CD4-positive, alpha-beta memory T cell (primary cell): ENCODE measurements at places on chromosomes 2 and 18.

DNA sequence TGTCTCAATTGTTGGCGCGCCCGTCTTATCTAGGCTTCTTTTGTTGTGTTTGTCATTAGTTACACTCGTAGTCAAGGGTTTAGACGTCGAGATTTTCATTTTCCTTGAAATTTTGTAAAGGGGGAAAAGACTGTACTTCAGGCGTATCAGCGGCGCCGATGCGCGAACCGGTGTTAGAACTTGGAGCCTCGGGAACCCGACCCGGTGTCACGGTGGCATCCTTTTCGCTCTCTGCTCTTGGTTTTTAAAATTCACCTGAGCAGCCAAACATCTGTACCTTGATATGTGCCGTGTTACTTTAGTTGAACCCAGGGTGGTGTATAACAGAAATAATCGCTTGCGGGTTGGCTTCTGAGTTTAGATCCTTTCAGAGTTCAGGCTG lies 643 bp downstream of the RMC1 start:
- no peaks in the 10 kb centered on the region for H3K27me3 ChIP-seq
- peak overlapping the region; percentile 85 for H3K4me3 ChIP-seq
- peaks cover 12% of the 10 kb centered on the region for H3K36me3 ChIP-seq
- peaks cover 44% of the 10 kb centered on the region for H3K4me1 ChIP-seq

DNA sequence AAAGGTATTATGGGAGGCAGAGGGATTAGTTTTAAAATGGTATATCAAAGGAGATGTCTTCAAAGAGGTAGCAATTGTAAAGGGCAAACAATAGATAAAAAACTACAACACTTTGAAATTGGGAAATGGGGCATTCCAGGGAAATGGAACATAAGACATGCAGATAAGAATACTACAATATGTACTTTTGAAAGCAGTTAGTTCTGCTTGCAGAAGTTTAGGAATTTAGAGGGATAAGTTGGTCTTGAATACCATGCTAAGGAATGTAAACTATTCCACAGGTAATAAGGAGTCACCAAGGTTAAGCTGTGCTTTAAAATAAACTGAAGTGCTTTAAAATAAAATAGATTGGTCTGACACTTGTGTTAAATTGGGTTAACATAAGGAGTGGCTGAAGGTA lies 571.7 kb upstream of the ACVR2A start:
- H3K4me3 ChIP-seq, result no peak overlapping the region
- no peaks in the 10 kb centered on the region for H3K27me3 ChIP-seq
- no peak overlapping the region for H3K27ac ChIP-seq
- no peaks in the 10 kb centered on the region for H3K36me3 ChIP-seq
- H3K4me1 ChIP-seq, result no peaks in the 10 kb centered on the region

- no peak for DNase-seq
- H3K27me3 ChIP-seq, result no peaks in the 10 kb centered on the region
- no peak overlapping the region for H3K4me3 ChIP-seq
- no peaks in the 10 kb centered on the region for H3K4me1 ChIP-seq
- no peaks in the 10 kb centered on the region for H3K36me3 ChIP-seq
These were observed 10.3 kb upstream of the CIB4 start for GRCh38 chr2:26651470-26651771.

DNA sequence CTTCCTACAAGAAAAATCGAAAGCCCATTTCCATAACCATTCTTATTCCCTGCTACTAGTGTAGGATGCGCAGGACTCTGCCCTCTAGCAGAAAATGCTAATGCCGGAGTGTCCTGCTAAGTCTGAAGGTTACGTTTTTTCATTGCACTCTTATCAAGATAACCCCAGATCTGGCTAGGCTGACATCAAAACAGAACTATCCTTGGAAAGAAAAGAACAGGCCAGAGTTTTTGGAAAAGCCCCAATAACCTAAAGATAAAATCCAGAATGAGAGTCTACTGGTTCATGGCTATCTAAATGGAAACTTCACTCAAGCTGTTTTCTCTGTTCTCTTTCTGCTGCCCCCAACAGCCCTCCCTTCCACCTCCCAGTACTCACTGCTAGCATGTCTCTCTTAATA lies 913 bp downstream of the RNF152 start:
- no peak overlapping the region for H3K4me3 ChIP-seq
- peaks cover 11% of the 10 kb centered on the region for H3K27me3 ChIP-seq
- peaks cover 6% of the 10 kb centered on the region for H3K4me1 ChIP-seq
- H3K27ac ChIP-seq, result no peak overlapping the region
- no peak for DNase-seq

DNA sequence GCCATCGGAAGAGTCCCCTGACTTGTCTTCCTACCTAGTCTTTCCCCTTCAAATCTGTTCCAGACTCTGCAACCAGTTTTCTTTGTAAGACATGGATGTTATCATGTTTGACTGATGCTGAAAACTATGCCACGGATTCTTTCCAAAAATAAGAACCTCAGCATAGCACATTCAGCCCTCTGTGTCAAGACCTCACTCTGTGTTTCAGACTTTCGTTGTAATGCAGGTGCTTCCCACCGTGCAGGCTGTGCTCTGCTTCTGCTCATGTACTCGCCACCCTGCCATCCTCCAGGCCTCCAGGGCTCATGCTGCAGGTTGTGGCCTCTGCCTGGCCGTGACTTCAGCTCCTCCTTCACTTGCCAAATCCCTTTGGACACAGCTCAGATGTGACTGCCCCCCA lies 347.0 kb upstream of the RAB12 start:
- no peak for DNase-seq
- no peak overlapping the region for H3K4me3 ChIP-seq
- no peaks in the 10 kb centered on the region for H3K4me1 ChIP-seq
- no peak overlapping the region for H3K27ac ChIP-seq

DNA sequence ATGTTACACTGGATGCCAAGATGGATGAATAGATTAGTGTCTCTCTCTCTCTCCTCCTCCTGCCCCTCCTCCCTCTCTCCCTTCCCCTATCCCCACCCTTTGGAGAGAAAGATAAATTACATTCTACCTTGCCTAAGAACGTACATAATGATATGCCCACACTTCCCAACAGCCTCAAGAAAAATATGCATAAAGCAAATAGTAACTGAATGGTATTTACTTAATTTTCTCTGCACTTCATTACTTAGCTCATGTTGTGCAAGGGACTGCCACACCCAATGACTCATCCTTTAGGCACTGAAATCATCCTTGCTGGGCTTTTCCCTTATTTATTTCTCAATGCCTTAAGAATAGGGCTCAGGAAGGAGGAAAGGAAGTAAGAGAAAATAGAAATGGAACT lies 137.3 kb upstream of the PID1 start:
- no peaks in the 10 kb centered on the region for H3K36me3 ChIP-seq
- no peaks in the 10 kb centered on the region for H3K27me3 ChIP-seq
- no peaks in the 10 kb centered on the region for H3K4me1 ChIP-seq
- H3K27ac ChIP-seq, result no peak overlapping the region
- no peak overlapping the region for H3K4me3 ChIP-seq
